ENCODE measurements at places on chromosomes 2 and 18.

- no peak for DNase-seq
These were observed 30.9 kb upstream of the OSBPL6 start for GRCh38 chr2:178163395-178163794.

DNA sequence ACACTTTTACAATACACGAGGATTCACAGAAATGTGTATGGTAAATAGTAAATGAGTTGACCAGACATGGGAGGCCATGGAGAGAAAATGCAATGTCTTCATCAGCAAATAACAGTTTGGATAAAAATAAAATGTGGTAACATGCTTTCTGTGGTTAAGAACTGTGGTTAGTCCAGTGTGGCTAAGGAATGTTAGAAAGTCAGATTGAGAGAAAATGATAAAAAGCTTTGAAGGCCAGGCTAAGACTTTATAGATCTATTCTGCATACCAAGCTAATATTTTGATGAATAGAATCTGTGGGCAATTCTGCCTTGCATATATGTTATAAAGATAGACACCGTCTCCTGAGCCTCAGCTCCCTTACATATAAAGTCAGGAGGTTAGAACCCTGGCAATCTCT is 215.9 kb downstream of the SOX11 start:
- DNase-seq = no peak

DNA sequence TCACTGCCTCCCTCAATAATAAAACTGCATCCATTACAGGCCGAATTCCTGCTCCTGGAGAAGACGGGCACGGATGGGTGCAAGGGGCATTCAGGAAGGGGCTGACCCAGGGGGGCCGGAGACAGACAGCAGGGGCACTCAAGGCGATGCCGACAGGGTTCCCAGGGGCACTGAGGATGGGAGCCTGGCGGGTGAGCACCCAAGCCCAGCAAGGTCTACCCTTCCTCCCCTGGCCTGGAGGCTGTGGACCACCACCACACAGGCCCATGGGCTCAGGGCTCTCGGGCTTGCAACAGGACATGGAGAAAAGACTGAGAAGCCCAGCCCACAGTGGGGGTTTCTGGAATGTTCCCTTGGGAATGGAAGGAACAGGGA is 104.7 kb upstream of the ODC1 start:
- DNase-seq = no peak

DNA sequence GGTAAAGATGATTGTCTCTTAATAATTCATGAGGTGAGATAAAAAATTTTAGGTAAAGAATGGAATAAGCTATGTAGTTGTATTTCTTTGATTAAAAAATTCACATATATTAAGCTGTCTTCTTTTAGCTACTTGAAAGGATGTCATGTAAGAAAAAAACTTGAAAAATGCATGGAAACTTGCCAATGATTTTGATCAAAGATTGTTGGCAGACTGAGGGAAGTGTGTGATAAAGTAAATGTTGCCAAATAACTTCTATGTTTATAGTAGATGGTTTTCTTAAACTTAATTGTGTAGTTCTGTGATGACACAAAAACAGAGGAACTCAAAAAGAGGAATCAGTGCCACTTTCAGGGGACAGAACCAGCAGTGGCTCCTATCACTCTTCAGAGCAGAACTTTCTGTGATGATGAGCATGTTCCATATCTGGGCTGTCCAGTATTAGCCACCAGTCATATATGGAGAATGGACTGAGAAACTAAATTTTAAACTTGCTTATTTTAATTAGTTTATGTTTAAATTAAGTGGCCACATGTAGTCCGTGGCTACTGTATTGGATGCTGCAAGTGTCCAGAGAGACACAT is 51.9 kb upstream of the SLC38A11 start:
- DNase-seq = no peak

GRCh38 chr2:9769171-9770005 is 73.9 kb upstream of the TAF1B start:
- no peak for DNase-seq

GRCh38 chr2:145975406-145975805 is 1455.5 kb upstream of the ZEB2 start:
- DNase-seq = no peak

DNA sequence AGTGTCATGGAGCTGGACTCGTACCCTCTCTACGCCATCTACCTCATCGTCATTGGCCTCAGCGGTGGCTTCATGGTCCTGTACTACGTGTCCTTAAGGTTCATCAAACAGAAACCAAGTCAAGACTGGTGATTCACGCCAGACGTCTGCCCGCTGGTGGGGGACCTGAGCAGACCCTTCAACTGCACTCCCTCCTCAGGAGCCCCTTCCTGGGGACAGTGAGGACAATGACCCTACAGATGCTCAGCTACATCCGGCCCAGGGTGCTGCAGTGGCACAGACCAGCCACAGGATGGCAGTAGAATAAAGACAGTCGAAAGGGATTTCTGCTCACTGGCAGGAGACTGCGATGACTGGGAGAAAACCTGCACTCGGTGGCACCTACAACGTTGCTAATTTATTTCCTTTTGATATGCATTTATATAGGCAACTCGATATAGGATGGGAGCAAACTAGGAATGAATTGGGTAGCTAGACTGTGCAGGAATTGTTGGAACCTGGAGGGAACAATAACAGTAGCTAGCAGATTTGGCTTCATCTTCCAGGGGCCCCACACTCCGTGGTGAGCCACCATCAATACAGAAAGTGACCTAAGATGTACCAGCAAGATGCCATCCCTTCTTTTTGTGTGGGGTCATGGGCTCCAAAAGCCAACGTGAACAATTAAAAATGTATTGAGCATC is 39.2 kb downstream of the ABCG8 start:
- peak; percentile 19 for DNase-seq

GRCh38 chr2:15812187-15812780 is 128.1 kb upstream of the MYCN start:
- no peak for DNase-seq

DNA sequence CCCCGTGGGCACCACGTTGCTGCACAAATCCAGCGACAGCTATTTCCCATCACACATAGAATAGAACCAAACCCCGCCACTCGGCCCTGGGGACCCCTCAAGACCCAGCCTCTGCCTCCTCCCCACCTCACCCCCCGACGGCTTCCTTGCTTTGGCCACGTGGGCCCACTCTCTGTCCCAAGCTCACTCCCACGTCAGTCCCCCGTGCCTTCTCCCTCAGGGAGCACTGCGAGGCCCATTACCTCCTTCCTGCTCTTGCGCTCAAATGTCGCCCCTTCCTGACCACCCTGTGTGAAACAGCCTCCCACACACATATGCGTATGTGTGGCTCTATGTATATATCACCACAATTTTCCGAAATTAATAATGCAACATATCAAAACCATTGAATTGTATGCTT is 239.7 kb downstream of the SH3BP4 start:
- DNase-seq = no peak

DNA sequence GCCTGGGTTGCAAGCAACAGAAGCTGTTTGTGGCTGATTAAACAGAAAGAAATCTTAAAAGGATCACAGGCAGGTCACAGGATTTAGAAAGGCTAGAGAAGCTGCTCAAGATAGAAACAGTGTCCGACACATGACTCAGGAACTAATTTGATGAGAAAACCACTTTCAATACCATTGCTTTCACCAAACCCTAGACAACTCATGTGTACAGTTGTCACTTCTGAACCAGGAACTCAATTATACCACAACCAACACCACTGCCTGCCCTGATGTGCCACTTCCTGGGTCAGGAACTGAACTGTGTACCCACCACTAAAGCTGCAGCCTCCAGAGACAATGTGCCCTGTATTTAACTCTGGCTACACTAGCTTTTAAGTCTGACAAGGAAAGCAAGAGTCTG is 56.0 kb downstream of the TMEM247 start:
- DNase-seq = no peak

DNA sequence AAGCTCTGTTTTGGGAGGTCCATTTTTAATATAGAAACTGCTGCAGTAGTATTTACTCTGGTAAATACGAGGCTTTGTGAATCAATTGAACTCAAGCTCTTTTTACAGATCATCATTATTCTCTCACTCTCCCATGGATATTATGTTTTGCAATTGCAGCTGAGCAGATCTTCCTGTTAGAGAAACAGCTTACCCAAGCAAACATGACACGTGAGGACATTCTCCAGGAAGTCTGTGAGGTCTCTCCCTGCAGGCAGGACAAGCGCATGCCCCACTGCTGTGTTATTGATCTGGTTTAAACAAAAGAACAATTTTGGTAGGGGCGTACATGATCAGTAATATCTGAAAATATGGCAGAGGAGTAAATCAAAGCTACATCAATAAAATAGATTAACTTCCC is 72.1 kb downstream of the COL6A3 start:
- DNase-seq = no peak

DNA sequence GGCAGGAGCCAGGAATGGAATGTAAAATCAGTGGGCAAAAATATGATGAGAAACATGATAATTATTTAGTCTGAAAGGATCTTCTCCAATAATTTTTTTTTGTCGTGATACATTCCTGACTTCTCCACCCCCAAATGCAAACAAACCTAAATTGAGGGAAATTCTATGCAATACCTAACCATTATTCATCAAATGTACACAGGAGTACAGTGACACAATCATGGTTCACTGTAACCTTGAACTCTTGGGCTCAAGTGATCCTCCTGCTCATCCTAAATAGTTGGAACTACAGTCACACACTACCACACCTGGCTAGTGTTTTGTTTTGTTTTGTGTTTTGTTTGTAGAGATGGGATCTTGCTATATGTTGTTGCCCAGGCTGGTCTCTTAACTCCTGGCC is 46.5 kb downstream of the RAB10 start:
- DNase-seq = no peak

- DNase-seq = no peak
These were observed 95.2 kb downstream of the CNTNAP5 start for GRCh38 chr2:124120246-124120645.

DNA sequence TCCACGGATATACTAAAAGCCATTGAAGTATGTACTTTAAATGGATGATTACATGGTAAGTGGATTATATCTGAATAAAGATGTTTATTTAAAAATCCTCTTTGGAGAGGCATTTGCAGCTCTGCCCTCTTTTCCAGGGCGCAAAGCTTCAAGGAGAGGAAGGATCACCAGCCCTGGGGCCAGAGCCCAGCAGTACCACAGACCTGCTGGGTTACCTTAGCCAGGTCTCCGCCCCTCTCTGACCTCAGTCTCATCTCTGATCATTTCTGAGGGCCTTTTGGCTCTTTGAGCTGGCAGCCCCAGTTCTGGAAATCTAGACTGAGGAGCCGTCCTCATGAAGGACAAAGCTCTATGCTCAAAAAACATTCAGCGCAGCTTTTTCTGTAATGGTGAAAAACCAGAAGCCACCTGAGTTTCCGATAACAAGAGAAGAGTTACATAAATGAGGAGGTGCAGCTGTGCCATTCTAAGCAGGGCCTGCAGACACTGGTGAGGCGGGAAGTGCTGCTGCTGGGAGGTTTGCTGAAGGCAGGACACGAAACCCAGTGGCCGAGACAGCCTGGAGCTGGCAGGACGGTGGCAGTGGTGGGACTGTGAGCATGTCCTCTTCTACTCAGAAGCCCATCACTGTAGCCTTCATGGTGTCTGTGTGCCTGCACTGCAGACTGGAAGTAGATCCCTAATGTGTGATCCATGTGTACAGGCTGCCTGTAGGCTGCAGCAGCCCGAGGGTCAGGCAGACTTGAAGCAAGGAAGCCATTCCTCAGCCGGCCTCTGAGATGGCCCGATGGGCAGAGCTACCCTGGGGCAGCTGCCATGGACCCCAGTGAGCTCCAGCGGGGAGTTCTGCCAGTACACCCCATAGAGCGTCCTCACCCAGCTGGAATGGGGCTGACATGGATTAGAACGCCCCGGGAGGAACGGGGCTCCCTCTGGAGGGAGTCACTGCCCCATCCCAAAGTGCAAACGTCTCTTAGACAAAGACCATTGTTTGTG is 27.7 kb downstream of the ADRA2B start:
- DNase-seq = no peak

DNA sequence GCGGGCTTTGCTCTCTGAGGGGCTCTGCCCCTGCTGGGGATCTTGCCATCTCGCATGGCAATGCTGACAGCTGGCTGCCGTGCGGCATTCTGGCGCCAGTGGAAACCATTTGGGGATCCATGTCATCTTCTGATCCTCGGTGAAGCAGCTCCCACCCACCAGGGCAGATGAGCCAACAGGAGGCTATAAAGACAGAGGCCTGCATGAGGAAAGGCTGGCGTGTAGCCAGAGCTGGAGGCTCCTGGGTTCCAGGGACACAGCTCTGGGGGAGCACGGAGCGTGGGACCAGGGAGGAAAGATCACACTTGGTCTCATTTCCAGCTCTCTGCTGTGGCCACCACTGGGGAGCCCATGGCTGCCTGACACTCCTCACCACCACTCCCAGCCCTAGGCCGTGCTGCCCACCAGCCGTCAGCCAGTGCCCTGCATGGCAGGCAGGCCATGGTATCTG is 145.8 kb downstream of the ZFP36L2 start:
- no peak for DNase-seq

DNA sequence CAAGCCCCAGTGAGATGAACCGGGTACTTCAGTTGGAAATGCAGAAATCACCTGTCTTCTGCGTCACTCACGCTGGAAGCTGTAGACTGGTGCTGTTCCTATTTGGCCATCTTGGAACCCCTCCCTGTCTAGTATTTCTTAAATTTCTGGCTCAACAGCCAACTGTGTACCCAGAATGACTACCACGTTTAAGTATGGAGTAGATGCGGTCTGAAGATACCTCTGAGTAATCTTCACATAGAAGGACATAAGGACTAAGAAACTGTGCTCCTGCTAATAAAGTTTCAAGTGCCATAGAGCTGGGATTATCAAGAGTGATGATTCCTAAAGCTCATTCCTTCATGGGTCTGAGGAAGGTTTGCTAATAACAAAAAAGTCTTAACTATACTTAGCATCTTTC is 20.4 kb downstream of the TRAK2 start:
- no peak for DNase-seq

DNA sequence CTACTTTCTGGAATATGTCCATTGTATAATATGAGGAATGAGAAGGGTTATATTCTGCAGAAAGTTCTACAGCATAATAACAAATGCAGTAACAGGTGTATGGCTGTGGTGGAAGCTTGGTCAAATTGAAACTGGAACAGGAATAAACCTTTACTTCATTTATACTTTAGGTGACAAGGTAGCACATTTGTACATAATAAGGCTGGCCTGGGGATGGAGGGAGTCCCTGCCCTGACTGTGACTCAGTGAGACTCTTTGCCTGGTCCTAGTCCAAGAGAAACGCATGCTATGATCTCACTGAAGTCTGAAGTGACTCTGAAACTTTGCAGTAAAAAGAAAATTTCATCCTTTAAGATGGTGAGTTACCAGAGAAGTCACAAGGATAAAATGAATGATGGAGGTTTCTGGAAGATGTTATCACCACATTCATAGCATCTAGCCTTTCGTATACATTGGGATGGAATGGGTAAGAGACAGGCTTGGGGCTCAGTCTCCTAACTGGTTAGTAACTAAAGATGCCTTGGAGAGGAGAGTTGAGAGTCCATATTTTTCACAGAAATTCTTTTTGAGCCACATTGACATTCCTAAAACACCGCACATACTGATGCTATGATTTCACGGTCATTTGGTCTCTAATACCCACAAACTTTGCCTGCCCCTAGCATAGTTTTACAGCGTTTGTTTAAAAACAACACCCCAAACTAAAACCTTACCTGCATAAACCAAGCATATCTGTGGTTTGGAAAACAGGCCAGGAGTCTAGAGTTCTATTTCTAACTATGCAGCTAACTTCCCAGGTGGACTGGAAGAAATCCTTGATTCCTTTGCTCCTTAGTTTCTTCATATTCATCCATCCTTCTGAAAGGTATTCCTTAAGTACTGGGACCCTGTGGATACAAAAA is 42.4 kb upstream of the NABP1 start:
- DNase-seq = no peak
